LHCN-M2 (cell line): ENCODE measurements at places on chromosomes 6 and 20.

DNA sequence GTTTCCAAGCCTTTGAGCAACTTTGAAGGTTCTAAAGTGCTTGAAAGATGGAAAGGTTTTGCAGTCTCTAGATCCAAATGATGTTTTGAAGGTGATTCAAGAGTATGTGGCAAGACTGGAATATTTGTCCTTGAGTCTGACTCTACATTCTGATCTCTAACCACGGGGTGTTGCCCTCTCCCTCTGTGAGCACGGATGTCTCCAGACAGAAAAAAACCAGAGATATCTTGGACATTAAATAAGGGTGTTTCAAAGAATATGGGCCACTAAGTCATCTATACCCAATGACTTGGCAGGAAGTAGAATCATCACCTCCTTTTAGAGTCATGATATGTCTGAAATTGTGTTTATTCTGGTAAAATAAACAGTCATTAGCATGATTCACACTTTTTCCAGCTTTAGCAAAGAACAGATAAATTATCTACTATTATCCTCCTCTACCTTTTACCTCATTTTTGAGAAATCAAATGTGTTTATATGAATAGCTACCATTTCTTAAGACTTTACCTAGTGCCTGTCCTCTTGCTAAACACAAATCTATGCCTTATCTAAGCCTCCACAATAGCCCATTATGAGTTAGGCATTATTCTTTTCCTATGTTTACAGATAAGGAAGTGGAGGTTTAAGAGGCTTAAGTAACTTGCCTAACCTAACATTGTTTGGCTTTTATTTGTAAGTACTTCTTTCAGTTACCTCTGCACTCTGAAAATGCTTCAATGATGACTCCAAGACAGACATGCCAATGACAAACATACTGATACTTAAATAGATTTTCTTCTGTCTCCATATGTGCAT is 384.4 kb downstream of the BMP2 start:
- DNase-seq = no peak

DNA sequence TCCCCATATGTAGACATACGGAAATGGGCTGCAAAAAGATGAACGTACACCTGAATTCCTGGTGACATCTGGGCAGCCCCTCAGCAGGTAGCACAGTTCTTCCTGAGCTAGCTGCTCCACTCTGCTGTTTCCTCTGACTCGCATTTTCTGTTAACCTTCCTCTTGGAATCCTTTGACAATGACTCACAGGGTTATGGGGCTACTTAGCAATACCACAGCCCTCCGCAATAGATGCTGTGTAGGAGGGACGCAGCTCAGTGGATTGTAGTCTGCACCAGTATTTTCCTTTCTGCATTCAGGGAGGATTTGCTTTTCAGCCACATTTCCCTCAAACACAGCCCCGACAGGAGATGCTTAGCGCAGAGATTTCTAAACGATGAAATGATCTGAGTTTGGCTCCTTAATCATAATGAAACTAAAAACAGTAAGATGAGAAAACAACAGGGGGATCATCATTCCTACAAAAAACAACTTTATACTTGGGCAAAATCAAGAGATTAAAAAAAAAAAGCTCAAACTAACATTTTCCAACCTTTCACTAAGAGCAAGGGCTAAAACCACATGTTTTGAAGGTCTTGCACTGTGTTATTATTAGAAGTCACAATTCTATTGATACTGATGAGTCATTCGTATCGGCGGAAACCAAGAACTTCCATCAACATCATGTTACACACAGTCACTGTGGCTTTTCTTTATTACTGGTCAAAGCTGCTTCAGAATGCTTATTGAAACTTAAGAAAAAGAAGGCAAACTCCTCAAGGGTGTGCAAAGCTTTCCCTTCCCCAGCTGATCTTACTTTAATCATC is 12.2 kb downstream of the BACH2 start:
- peak; percentile 79 for DNase-seq

GRCh38 chr6:29294499-29294914 is 7.0 kb upstream of the OR14J1 start:
- DNase-seq = no peak

DNA sequence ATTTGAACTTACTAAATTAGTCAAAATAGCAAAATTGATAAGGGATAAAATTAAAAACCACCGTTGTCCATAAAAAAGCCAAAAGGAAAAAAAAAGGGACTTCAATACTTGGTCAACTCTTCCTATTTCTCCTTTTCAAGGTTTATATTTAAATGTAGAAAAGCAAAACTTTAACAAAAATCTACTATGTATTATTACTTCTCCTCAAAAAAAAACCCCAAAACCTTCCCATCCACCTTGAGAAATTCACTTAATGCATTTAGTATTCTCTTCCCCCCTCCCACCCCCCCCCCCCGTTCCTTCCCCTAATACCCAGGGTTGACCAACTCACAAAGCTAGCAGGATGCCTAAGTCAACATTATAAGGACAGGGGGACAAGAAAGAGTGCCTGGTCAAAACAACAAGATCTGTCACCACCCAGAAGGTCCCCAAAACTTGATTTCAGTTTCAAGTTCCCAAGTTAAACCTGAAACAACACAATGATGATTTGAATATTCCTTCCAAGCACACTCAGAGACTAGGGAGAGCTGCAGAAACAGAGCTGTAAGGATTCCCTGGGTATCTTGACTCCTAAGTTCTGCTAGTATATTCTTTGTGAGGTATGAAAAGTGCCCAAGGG is 14.6 kb downstream of the GMDS start:
- DNase-seq = no peak

GRCh38 chr20:7866285-7866684 is 74.0 kb downstream of the HAO1 start:
- no peak for DNase-seq

DNA sequence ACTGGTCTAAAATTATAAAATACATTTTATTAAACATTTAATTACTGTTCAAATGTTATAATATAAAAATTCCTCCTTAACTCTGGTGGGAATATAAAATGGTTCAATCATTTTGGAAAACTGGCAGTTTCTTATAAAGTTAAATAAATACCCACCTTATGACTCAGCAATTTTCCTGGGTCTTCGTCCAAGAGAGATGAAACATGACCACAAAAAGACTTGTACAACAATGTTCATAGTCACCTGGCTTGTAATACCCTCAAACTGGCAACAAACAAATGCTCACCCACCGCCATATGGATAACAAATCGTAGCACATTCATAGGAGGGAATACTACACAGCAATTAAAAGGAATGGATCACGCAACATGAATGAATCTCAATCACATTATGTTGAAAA is 66.0 kb upstream of the RIN2 start:
- DNase-seq = peak; percentile 50

GRCh38 chr6:87182321-87182720 is 27.0 kb downstream of the ZNF292 start:
- no peak for DNase-seq

DNA sequence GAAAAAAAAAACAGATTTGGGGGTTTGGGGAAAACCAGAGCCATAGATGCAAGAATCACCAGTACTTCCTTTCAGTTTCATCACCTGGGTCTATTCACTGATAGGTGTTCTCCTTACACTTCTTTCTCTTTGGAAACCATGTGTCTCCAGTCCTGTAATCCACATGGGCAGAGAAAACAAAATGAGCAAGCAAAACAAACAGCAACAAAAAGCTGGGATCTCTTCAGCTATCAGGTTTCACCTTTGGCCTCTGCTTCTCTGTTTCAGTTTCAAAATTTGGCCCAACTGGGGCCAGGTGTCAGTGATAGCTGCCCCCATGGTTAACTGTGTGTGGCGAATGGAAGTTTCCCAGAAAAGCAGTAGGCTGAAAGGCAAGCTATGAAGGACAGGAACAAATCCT is 220.0 kb upstream of the THBS2 start:
- no peak for DNase-seq

GRCh38 chr6:12233693-12234571 is 56.2 kb upstream of the EDN1 start:
- DNase-seq = peak; percentile 82

GRCh38 chr6:52377538-52378221 is 15.7 kb downstream of the PAQR8 start:
- DNase-seq = no peak

GRCh38 chr6:139540276-139540675 is 165.8 kb upstream of the CITED2 start:
- peak; percentile 80 for DNase-seq

DNA sequence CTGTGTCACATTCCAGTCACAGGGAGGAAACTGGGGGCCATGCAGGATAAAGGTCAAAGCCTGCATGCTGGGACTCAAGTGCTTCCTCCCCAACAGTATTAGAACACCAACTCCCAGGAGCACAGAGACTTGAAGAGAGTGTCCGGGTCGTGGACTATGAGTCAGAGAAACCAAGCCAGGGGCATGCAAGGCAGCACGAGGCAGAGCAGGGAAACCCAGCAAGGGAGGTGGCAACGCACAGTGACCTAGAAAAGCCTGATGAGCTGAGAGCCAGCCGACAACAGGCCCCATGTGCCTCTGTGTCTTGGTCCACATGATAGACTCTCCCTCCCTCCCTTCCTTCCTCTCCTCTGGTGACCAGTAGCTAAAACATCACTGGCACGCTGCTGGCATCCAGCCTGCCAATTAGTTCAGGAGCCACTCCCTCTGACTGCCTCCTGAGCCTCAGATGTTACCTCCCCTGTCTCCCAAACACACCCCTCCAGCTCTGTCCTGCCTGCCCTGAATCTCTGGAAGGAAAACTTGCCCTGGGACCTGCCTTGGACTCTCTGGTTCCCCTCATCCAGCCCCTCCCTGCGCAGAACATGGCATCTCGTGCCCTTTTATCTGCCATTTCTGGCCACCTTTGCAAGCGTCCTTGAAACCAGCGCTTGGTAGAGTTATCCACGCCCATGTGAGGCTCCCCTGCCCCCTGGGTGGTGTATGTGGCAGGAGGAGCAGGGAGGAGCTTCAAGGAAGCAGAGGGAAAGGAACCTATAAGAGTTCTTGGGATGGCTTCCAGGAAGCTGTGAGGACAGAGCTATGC is 16.2 kb upstream of the RNF39 start:
- DNase-seq = peak; percentile 77

DNA sequence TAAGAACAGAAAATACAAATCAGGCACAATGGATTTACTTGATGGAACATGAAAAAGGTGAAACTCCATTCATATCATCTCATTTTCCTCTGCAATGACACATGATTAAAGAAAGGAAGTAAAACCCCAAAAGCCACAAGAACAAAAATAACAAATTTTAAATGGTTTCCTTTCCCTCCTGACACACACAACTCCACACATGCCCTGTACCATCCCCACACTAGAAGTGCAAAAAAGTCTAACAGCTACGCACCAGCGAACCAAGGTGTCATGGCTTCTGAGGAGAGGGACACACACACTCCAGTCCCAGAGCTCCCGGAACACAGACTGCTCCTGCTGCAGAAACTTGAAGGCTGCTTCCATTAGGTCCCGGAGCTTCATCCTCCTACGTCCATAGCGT is 25.3 kb downstream of the MDN1 start:
- peak; percentile 38 for DNase-seq

DNA sequence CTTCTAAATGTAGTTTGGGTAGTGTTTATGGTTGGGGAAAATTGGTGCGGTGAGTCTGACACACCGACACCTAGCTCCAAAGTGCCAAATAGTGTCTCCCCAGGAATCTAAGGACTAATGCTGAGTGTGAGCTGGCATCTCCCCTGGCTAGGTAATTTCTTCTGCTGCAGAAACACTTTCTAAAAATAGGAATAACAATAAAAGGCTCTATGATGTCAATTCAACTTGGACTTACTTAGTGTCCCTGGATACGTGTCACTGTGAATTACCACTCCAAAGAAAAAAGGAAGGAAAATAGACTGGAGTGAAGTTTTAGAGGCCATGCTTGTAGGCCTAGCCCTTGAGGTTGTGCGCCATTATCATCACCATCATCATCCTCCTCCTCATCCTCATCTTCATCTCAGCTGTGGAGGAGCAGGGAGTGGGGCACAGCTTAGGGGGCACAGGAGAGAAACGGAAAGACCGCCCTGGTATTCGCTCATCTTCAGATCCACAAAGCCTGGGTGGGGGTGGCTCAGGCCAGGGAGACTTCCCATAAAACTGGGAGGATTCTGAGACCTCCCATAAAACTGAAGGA is 89.6 kb downstream of the TBC1D7 start:
- no peak for DNase-seq

DNA sequence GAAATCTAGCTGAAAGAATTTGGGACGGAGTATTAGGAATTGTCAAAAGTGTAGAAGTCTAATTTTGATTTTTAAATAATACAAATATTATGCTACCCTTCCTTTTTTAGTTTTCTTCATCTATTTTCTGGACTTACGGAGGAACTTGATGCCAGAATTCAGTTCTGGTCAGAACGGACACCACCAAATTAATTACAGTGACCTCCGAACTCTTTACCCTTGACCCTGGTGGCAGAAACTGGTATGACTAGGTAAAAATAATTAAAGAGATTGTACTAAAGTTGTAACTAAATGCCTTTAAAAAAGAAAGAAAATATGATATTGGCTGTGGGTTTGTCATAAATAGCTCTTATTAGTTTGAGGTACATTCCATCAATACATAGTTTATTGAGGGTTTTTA is 751.1 kb upstream of the MAP3K7 start:
- no peak for DNase-seq

DNA sequence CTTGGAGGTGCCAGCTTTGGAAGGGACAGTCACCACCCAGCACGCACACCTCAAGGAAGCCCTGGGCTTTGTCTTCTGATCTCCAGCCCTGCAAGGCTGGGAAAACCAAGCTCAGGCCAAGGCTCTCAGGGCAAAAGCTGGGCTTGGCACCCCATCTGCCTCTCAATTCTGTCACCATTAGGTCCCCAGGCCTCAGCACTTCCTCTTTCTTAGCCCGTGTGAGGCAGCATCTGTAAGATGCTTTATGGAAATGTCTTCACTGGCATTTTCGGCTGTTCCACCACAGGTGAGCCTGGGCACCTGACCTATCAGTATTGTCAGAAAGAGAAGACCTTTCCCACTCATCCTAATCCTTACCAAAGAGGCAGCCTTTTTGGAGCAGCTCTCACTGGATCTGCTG is 24.6 kb downstream of the GMEB2 start:
- no peak for DNase-seq

DNA sequence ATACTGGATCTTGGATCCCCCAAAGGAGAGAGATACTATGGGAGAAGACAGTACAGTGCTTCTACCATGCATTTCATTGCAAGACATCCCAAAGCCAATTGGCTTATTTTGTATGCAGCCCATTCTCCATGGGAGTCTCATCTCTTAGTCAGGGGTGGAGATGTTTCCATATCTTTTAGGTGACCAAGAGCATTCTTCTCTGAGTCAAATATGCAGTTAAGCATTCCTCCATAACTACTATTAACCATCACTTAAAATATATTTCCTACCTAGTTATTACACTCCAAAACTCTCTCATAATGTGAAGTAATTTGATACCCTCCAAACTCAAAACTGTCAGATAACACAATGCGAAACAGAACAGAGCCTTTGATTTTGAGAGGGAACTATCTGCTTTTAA is 542.6 kb downstream of the HDGFL1 start:
- peak; percentile 15 for DNase-seq

- peak; percentile 50 for DNase-seq
Measured at GRCh38 chr6:52994031-52994838, 849 bp downstream of the GSTA4 start.
